ENCODE measurements at places on chromosomes 2 and 18. TPM values are rescaled to one million over a fixed set of nuclear protein-coding genes. Genes with fewer than 3 reads are reported as not detected.

The CFAP221 gene
- total RNA-seq: not detected

GRCh38 chr2:218065239-218066006 lies 3.6 kb upstream of the RUFY4 start:
- DNase-seq: no peak

The SLC8A1 gene
- 19.9 TPM for total RNA-seq

DNA sequence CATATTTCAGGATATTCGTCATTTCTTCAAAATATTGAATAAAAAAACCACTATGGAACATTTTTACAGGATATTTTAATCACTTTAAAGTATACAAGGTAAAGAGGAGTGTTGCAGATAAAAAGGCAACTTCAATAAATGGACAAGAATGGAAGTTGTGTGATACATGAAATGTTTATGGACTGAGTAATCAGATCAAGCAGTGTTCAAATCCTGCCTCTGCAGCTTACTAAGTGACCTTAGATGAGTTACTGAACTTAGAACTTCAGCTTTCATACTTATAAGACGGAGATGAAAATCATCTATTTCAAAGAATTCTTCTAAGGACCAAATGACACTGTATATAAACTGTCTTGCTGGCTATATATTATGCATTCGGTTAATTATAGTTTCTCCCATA lies 87.2 kb downstream of the LNPK start:
- no peak for DNase-seq

The MEP1B gene
- total RNA-seq: not detected
